ENCODE measurements at places on chromosomes 16 and 17.
A peak's percentile ranks its signal among the peaks of the same experiment; 100 is the strongest.

GRCh38 chr17:43673516-43674323, 12.0 kb upstream of the MEOX1 start:
- peak; percentile 67 for DNase-seq

DNA sequence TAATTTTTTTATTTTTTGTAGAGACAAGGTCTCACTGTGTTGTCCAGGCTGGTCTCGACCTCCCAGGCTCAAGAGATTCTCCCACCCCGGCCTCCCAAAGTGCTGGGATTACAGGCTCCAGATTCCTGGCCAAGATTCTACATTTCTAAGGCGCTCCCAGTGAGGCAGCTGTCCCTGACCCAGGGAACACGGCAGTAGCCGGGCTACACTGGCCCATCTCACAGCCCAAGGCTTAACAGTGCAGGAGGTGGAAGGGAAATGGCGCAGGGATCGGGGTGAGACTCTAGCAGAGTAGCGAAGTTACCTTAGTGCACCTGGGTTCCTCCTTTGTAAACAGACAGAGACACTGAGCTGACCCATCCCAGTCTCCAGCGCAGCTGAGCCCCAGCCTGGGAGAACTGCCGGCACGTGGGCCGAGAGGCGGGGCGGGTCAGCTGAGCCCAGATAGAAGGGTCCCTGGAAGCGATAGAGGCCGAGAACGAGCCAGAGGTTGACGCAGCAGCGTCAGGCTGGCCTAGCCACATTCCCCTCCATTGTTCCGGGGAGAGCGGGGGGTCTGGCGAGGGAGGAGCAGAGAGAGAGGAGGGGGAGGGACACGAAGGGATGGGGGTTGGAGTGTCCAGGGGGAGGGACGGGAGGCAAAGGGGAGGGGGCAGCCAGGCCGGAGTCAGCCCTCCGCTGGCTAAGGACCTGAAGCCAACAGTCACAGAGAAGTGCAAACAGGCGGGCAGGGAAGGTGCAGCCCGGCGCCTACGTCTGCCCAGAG, 2.5 kb downstream of the CARHSP1 start:
- no peak for DNase-seq

DNA sequence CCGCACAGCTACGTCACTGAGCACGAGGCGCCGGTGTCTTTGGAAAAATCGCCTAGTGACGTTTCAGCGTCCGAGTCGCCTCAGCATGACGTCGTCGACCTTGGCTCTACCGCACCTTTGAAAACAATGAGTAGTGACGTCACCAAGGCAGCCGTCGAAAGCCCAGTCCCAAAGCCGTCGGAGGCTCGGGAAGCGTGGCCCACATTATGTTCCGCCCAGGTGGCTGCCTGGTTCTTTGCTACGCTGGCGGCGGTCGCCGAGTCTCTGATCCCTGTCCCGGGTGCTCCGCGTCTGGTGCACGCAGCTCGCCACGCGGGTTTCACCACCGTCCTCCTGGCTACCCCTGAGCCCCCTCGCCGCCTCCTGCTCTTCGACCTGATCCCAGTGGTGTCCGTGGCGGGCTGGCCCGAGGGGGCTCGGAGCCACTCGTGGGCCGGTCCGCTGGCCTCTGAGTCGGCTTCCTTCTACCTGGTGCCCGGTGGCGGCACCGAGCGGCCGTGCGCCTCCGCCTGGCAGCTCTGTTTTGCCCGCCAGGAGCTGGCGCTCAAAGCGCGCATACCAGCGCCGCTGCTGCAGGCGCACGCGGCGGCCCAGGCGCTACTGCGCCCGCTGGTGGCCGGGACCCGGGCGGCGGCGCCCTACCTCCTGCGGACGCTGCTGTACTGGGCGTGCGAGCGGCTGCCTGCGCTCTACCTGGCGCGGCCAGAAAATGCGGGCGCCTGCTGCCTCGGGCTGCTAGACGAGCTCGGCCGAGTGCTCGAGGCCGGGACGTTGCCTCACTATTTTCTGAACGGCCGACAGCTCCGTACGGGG, 1.5 kb downstream of the TMEM102 start:
- no peak for DNase-seq

DNA sequence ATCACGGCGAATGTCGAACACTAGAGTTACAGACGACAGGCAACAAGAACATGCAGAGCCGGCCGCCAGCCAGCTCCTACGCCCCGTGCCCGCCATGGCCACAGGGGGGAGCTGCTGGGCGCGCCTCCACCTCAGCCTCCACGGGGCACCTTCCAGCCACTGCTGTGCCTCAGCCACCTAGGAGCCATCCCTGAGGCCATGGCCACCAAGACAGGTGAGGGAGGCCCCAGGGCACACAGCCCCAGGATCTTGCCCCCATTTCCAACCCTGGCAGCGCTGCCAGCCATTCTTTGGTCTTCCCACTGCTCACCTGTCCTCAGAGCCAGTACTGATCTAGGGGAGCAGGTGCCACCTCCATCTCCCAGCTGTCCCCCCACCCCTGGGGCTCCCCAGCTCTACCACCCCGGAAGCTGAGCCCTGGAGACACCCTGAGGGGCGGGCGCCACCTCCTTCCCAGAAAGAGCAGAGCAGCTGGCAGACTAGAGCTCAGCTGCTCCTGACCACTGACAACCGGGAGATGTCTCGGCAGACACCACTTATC, 11.8 kb downstream of the GNPTG start:
- no peak for DNase-seq

GRCh38 chr17:74937064-74938051, 1.7 kb downstream of the OTOP3 start:
- no peak for DNase-seq

DNA sequence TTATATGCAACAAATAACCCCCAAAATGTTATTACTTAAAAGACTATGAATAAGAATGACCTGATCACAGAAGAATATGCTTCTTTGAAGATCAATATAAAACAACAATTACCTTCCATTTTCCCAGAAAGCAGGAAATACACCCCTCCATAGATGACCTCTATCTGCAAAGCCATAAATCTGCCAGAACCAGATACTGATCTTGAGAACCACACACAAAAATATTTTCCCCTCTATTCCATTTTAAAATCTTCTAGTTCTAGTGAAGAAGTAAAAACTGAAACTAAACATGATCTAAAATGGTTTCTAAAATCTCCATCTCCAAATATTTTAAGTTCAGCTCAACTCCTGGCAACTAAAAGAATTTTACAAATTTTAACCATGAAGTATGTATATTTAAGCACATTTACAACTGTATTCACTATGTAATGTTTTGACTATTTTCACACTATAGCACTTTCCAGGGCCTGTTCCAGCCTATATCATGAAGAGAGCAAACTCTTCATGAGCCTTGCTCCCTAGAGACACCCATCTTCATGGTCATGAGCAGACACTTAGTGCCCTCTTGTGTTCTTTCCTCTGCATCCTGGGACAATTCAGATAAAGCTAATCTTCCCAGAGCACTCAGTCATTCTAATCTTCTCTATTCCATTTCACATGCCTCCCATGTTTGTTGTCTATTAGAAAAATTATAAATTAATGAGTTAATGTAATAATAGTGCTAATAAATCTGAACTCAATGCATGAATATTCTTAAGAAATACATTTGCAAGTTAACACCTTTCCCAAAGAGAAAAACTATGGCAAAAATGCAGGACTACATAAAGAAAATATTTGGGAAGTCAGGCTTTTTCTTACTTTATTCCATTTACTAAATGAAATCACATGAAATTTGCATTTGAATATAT, 87.0 kb downstream of the HELZ start:
- no peak for DNase-seq

DNA sequence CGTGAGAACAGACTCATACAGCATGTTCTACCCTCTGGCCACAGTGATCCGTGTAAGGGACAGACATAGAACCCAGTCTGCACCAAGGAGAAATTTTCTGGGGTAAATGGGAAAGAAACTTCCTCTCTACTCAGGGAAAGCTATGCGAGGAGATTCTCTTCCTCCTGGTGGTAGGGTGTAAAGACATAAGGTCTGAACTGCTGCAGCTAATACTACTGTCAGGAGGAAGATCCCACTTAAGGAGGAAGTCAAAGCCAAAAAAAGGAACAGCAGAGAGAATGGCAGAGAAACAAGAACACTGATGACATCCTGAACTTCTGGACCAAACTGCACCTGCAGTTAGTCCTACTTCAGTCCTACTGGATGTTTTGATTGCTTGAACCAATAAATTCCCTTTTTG, 7.1 kb upstream of the TM4SF5 start:
- DNase-seq, result no peak

DNA sequence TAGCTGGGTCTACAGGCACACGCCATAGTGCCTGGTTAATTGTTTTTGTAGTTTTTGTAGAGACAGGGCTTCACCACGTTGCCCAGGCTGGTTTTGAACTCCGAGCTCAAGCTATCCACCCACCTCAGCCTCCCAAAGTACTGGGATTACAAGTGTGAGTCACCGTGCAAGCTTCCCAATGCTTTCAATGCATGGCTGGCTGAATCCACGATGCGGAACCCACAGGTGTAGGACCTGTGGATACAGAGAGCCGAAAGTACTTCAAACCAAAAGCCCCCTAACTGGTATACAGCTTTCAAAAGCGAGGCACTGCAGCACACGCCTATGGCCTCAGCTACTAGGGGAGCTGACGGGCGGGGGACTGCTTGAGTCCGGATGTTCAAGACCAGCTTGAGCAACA, 44.8 kb downstream of the METTL16 start:
- no peak for DNase-seq

GRCh38 chr16:30526137-30526822, at the start of gene ZNF768:
TSS of gene ZNF768 (minus strand) at chr16:30526566. CDS start at chr16:30526413, 153 bp downstream.
- DNase-seq, result no peak

- no peak for DNase-seq
Observed at GRCh38 chr17:55734128-55734781, 11.6 kb upstream of the TMEM100 start.

DNA sequence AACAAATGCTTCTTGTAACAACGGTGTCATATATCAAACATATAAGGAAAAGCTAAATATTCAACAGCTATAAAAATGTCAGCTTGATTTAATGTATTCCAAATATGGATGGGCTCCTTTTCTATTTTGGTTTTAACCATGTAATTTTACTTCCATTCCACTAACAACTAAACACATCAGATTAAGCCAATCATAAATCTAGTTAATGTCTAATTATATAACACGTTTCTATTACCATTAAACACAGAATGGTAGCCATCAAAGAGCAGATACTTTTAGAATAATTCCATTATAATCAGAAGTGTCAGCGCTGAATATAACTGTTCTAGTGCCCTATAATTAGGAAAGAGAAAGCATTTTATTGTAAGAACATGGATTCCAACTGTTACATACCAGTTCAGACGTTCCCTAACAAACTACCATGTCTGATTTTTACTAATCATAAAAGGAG, 10.0 kb downstream of the CMC2 start:
- no peak for DNase-seq

GRCh38 chr17:76948726-76949342, 80.6 kb downstream of the MGAT5B start:
- no peak for DNase-seq

- DNase-seq, result no peak
Observed at GRCh38 chr17:20072692-20072992, 63.5 kb downstream of the SPECC1 start.

DNA sequence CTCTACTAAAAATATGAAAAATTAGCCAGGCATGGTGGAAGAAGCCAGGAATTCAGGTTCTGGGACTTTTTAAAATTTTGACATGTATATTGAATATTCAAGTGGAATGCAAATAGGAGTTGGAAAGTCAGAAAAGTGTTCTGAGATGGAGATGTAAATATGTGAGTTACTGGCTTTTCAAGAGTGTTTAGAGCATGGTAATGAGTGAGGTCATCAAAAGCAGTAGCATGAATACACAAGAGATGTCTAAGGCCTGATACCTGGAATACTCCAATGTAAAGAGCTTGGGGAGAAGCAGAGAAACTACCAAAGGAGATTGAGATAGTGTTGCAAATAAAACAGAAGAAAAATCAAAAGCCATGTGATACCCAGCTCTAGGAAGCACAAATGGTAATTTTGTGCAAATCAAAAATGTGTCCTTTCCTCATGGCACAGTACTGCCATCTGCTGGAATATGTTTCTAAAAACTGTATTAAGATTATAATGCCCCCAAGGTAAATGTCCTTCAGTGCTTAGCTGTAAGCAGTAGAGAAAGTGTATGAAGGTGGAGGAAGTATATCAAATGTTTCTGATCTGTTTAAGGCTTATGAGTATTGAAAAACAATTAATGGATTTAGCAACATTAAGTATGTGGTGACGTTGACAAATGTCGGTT, 908.4 kb downstream of the KCNJ18 start:
- DNase-seq, result no peak

- no peak for DNase-seq
Observed at GRCh38 chr16:56623637-56624036, 1.9 kb upstream of the MT1E start.

DNA sequence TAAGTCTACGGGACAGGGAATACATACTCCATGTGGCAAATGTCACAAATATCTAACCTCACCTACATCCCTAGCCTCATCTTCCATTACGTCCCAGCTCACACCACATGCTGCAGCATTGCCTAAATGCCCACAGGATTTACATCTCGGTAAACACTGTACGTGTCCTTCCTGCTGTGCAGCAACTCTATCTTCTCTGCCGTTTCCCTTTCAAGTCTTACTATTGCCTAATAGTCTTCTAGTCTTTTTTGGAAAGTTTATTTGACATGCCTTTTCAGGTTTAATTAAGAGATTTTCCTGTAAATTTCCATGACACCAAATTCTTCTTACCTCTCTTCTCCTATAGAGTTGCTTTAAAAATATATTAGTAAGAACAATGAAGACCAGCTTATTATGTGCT, 120.5 kb downstream of the HS3ST4 start:
- DNase-seq, result no peak

- peak; percentile 57 for DNase-seq
Observed at GRCh38 chr16:87895641-87896141, 26.4 kb upstream of the SLC7A5 start.

DNA sequence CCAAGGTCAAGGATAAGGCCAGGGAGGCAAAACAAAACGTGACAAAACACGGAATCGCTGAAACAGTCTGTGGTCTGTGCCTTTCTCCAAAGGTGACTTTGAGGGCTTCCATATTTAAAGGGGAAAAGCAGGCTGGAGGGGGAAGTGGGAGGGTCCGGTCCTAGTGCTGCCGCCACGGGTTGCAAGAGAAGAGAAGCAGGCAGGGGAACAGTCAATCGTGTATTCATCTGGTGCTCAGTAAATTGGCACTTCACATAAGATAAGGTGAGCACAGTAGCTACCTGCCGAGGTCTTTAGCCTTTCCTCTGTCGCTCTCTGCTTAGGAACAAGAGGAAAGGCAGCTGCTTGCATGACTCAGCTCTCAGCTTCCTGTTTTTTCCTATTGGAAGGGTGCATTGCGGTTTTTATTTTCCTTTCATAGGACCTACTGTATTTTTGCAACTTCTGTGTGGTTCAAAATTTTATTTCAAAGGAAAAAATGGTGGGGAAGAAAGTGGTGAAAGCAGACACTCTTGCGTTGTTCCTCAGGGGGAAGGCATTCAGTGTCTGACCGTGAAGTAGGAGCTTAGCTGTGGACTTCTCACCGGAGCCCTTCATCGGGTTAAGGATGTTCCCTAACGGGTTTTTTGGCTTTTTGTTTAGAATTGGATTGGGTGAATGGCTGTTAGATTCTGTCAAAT, 7.1 kb upstream of the LGALS3BP start:
- DNase-seq, result no peak

- DNase-seq, result peak; percentile 79
Observed at GRCh38 chr16:31033709-31034492, 543 bp downstream of the STX4 start.

All from stimulated activated CD8-positive, alpha-beta memory T cell treated with anti-CD3 and anti-CD28 coated beads, Interleukin-4, amount 100 ng/mL, for 4 hours (primary cell).